ENCODE measurements at places on chromosomes 12 and 14. TPM values are rescaled to one million over a fixed set of nuclear protein-coding genes. Genes with fewer than 3 reads are reported as not detected.
A peak's percentile ranks its signal among the peaks of the same experiment; 100 is the strongest.

- no peak for DNase-seq
Measured at GRCh38 chr12:45518291-45519235, 210.9 kb upstream of the ARID2 start.

DNA sequence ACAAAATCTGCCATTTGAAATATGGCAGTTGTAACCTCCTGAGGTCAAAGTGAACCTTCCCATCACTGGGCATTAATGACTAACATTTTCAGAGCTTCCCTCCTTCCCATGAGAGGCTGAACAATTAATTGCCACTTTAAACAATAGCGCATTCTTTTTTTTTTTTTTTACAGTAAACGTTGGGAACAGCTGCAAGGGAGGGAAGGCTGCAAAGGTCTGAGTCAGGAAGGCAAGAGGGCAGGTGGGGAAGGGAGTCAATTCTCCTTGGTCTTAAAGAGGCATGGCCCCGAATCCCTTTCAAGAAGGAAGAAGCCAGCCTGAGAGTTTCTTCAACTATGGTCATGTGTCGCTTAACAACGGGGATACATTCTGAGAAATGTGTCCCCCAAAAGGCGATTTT lies 41.0 kb upstream of the PLEKHG3 start:
- DNase-seq = no peak

DNA sequence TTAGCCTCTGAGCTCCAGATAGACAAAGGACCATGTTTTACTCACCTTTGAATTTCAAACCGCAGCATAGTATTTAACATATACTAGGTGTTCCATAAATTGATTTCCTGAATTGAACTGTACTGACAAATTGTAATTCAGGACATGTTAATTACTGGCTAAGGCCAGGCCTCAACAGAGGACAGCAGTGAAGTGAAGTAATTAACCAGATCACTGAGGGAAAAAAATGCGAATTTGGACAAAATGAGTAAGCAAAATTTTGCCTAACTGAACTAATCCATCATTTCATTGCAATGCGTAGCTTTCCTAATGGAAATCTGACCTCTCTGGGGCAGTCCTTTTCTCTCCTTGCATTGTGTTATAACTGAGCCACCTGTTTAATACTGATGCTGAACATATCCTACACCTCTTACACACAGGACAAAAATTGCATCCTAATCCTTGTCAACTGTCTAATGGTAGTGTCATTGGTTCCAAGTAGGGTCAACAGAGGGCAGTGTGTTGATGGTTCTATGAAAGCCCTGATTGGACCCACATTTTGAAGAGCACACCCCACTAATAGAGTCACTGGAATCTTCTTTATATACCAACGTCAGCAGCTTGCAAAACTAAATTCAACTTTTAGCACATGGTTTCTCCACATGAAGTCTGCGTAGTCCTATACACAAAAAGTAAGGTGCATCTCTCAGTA lies 148.4 kb downstream of the SLC25A21 start:
- no peak for DNase-seq

GRCh38 chr14:67429510-67430205 lies 17.7 kb upstream of the PLEK2 start:
- no peak for DNase-seq

- no peak for DNase-seq
Measured at GRCh38 chr12:123896767-123897166, 75.9 kb downstream of the CCDC92 start.

DNA sequence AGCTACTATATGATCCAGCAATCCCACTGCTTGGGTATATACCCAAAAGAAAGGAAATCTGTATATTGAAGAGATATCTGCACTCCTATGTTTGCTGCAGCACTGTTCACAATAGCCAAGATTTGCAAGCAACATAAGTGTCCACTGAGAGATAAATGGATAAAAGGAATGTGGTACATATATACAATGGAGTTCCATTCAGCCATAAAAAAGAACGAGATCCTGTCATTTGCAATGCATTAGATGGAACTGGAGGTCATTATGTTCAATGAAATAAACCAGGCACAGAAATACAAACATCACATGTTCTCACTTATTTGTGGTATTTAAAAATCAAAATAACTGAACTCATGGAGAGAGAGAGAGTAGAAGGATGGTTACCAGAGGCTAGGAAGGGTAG lies 116.6 kb downstream of the HELB start:
- DNase-seq = no peak

The NPAS3 gene
- total RNA-seq = 2.5 TPM

The KCNK13 gene
- total RNA-seq = 1.9 TPM

- DNase-seq = no peak
Measured at GRCh38 chr14:71538288-71538687, 393.9 kb upstream of the RGS6 start.

DNA sequence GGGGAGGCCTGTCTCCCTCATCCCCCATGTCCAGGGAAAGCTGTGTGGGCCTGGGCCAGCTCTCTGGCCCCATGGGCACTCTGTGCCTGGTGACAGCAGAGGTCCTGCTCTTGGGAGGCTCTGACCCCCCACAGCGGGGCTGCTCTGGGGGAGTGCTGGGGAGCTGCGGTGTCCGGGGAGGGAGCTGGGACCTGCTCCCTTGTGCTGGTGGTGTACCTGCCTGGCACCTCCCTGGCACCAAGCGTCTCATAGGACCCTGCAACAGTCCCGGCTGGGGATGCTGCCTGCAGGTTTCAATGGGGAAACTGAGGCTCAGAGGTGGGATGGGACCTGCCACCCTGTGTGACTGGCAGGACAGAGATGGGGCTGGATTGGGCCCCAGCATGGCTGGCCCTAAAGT lies 111.3 kb downstream of the KIF26A start:
- DNase-seq = no peak

DNA sequence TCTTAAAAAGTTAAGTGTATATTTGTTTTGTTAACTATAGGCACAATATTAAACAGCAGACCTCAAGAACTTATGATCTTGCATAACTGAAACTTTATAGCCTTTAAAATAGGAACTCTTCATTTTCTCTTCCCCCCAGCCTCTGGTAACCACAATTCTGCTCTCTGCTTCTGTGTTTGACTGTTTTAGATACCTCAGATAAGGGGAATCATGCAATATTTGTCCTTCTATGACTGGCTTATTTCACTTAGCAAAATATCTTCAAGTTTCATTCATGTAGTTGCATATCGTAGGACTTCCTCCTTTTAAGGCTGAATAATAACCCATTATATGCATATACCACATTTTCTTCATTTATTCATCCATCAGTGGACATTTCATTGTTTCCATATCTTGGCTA lies 131.3 kb downstream of the PTPRO start:
- DNase-seq = no peak

DNA sequence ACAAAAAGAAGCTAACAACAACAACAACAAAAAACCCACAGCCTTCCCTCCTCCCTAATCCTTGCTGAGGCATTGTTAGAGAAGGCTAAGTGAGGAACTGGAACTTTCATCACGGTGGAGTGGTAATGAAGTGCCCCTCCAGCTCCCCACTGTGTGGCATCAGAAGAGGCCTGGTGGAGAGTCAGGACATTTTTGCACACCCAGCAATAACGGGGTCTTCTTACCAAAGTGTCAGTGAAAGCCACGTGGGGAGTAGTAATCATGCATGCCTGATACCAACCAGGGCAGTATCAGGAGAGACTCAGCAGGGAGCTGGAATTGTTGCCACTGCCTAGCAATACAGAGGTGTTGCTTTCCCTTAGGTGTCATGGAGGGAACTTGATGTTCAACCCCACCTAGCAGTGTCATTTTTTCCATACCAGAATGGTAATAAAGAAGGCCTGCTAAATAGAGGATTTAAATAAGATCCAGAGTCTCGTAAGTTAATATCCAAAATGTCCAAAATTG lies 299.7 kb upstream of the RGS6 start:
- no peak for DNase-seq

The EMP1 gene
- 90.5 TPM for total RNA-seq

DNA sequence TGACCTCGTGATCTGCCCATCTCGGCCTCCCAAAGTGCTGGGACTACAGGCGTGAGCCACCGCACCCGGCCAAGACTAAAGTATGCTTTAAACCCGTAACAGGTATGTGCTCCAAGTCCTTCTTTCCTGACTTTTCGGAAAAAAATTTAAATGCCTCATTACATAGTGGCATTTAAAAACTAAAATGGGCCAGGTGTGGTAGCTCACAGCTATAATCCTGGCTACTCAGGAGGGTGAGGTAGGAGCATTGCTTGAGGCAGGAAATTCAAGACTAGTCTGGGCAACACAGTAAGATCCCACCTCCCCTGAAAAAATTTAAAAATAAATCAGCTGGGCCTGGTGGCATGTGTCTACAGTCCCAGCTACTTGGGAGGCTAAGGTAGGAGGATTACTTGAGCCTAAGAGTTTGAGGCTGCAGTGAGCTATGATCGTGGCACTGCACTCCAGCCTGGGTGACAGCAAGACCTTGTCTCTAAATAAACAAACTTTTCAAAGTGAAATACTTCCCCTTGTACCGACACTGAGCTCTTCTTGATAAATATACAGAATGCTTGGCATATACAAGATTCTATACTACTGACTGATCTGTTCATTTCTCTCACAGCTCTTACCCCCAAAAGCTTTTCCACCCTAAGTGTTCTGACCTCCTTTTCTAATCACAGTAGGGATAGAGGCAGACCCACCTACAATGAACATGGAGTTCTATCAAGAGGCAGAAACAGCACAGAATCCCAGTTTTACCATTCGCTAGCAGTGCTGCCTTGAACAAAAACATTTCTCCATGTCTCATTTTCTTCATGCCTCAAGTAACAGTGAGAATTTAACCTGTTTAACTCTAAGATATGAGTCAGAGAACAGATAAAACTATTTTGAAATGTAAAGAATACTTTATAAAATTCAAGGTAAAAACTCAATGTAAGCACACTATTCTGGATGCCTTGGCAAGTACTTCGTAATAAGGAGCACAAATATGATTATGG lies 7.9 kb downstream of the PPP4R3A start:
- DNase-seq = no peak

GRCh38 chr14:36212987-36213386 lies 36.5 kb upstream of the PTCSC3 start:
- no peak for DNase-seq

DNA sequence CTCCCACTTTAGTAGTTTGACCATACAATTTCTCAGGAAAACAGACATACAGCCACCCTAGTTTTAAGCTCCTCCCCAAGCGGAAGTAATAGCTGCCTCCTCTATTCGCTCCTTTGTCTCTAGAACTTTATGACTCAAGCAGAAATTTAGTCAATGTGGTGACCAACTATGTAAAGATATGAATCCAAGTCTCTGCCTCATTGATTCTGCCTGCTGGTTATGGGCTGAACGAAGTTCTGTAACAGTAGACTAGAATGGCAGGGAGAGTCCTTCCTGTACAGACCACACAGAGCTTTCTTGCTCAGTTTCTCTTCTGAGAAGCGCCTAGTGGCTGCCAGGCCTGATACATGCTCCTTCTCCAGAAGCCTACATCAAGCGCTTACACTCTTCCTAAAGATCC lies 19.1 kb downstream of the KICS2 start:
- DNase-seq = no peak

DNA sequence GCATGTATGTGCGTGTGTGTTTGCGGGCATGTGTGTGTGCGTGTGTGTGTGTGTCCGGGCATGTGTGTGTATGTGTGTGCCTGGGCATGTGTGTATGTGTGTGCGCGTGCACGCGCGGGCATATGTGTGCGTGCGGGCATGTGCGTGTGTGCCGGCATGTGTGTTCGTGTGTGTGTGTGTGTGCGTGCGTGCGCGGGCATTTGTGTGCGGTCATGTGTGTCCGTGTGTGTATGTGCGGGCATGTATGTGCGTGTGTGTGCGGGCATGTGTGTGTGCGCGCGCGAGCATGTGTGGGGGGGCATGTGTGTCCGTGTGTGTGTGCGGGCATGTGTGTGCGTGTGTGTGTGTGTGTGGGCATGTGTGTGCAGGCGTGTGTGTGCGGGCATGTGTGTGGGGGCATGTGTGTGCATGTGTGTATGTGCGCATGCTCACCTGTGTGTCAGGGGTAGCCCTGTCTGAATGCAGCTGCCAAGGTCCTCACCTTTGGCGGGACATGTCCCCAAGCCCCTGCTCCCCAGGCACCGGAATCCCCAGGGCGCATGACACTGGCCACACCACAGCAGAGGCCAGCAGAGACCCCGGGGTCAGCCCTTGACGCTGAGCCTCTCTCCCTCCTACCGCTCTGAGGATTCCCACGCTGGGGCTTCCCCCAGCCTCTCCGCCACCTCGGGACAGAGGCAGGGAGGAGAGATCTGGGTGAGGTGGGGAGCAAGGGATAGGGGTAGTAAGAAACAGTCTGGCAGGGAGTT lies 109.5 kb upstream of the NCOR2 start:
- no peak for DNase-seq

The SLC8A3 gene
- 0.05 TPM for total RNA-seq

- DNase-seq = no peak
Measured at GRCh38 chr14:80658155-80658554, 283.4 kb downstream of the CEP128 start.

DNA sequence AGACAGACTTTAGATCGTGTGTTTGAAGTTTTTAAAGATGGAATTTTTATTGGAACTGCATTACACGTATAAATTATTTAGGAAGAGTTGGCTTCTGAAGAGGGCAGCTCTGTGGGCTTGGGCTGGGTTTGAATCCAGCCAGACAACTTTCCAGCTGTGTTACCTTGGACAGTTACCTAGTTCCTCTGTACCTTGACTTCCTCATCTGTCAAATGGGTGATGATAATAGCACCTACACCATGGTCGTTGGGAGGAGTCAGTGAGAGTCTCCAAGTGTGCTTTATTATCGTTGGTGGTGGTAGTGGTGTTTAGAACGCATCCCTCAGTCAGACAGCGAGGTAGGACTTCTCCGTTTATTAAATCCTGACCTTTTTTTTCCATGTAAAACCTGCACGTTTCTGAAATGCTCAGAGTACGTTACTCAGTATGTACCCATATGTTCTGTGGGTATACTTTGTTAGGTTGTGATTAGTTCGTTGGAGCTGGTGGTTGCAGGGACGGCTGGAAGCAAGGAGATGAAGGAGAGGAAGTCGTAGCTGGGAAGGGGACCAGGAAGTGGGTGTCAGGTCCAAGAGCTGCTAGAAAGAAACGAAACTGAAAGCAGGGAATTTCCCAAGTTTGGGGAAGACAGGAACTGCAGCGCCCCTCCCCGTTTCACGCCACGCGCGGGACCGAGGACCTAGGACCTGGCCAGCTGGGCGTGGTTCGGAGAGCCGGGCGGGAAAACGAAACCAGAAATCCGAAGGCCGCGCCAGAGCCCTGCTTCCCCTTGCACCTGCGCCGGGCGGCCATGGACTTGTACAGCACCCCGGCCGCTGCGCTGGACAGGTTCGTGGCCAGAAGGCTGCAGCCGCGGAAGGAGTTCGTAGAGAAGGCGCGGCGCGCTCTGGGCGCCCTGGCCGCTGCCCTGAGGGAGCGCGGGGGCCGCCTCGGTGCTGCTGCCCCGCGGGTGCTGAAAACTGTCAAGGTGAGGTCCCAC lies at the start of gene OAS3:
TSS of gene OAS3 (plus strand) at position 734 of the 979 bp plus-strand sequence. CDS start at position 791, 57 bp downstream.
- peak; percentile 88 for DNase-seq

- no peak for DNase-seq
Measured at GRCh38 chr12:95998611-95999286, 2.6 kb upstream of the HAL start.

GRCh38 chr14:63795532-63795931 lies 57.3 kb upstream of the SYNE2 start:
- no peak for DNase-seq

The NANOG gene
- not detected for total RNA-seq

- no peak for DNase-seq
Measured at GRCh38 chr14:52998376-52999015, 47.6 kb upstream of the FERMT2 start.

The IGF1 gene
- 5.8 TPM for total RNA-seq
